ENCODE measurements at places on chromosomes 2 and 18.

DNA sequence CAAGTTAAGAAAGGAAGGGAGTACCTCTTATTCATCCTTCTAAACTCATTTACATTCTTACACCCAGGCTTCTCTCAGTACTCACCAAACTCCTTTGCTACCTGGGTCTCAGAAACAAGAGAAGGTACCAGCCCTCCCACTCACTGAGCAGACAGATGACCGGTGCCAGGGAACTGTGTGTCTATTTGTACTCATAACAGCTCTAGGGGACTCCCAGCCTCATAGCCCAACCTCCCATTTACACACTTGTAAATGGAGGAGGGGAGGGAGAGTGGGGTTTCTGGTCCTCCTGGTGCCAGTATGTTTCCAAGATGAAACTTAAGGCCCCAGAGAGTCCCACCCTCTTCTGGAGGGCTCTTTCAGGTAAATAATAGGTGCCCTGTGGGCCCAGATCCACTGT lies 42.8 kb upstream of the SIGLEC15 start:
- H3K27me3 ChIP-seq, result peaks cover 7% of the 10 kb centered on the region
- no peak overlapping the region for H3K27ac ChIP-seq
- H3K4me3 ChIP-seq, result no peak overlapping the region
- H3K36me3 ChIP-seq, result no peaks in the 10 kb centered on the region

GRCh38 chr2:31251851-31252250 lies 17.9 kb downstream of the EHD3 start:
- no peaks in the 10 kb centered on the region for H3K36me3 ChIP-seq
- H3K27ac ChIP-seq, result no peak overlapping the region
- H3K4me3 ChIP-seq, result no peak overlapping the region
- DNase-seq, result no peak
- H3K4me1 ChIP-seq, result no peaks in the 10 kb centered on the region

DNA sequence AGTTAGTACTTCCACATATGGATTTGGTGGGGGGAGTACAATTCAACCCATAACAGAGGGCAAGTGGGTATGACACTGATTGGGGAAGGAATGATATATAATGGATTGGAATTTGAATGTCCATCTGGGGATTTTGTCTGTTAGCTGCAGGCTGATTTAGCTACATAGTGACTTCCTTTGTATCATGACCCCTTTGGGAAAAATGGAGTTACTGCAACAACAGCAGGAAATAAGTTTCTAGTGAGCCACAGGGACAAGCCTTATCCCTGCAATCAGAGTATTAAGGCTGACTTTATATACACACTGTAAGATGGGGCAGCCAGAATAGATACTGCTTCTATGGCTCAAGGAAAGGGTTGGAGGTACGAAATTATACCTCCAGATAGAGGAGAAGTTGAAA lies 404.4 kb upstream of the MEIS1 start:
- H3K4me3 ChIP-seq, result no peak overlapping the region
- H3K4me1 ChIP-seq, result no peaks in the 10 kb centered on the region
- H3K27me3 ChIP-seq, result no peaks in the 10 kb centered on the region
- no peak for DNase-seq

- no peaks in the 10 kb centered on the region for H3K4me1 ChIP-seq
- DNase-seq, result no peak
- no peaks in the 10 kb centered on the region for H3K36me3 ChIP-seq
- no peak overlapping the region for H3K4me3 ChIP-seq
- H3K27ac ChIP-seq, result no peak overlapping the region
Observed at GRCh38 chr2:162926501-162926900, 87.9 kb upstream of the KCNH7 start.

- no peaks in the 10 kb centered on the region for H3K36me3 ChIP-seq
- no peak overlapping the region for H3K27ac ChIP-seq
- no peak for DNase-seq
Observed at GRCh38 chr2:70708376-70709199, 59.4 kb downstream of the ADD2 start.

- H3K4me1 ChIP-seq, result no peaks in the 10 kb centered on the region
- H3K4me3 ChIP-seq, result no peak overlapping the region
- no peaks in the 10 kb centered on the region for H3K36me3 ChIP-seq
- H3K27me3 ChIP-seq, result no peaks in the 10 kb centered on the region
- H3K27ac ChIP-seq, result no peak overlapping the region
- DNase-seq, result no peak
Observed at GRCh38 chr2:46411985-46412384, 67.4 kb upstream of the TMEM247 start.

- H3K27ac ChIP-seq, result no peak overlapping the region
- H3K4me3 ChIP-seq, result no peak overlapping the region
- no peaks in the 10 kb centered on the region for H3K4me1 ChIP-seq
- no peak for DNase-seq
Observed at GRCh38 chr2:12950957-12951656, 234.4 kb downstream of the TRIB2 start.
